Stimulated activated CD8-positive, alpha-beta memory T cell treated with anti-CD3 and anti-CD28 coated beads, Interleukin-4, amount 100 ng/mL, for 1 hour (primary cell): ENCODE measurements at places on chromosomes 12 and 14.

GRCh38 chr12:51846911-51847642, 1.4 kb downstream of the FIGNL2 start:
- no peak for DNase-seq

DNA sequence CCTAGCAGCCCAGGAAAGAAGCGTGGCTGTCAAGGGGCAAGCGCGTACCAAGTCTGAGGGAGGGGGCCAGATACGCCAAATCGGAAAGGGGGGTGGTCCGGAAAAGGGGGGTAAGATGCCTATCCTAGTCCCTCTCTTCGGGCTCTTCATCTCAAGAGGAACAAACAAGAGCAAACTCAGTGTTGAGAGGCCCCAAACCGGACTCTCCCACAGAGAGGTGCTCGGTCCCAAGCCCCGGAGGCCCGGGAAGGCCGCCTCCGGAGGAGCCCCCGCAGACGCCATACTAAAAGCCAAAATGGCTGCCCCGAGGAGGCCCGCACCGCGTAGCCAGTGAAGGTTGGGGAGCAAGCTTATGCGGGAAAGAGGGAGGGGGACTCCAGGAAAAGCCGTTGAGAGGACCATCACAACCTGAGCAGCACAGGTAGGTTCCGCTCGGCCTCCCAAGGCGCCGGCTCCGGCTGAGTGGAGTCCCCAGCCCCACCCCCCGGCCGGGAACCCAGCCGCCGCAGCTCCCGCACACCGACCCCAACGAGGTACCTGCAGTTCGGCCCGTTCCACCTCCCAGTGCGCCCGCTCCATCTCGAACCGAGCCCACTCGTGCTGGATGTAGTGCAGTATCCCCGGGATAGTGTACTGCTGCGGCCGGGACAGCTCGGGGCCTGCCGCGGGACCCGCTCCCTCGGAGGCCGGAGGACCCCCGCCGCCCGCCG, at the start of gene AP4S1:
TSS of gene AP4S1 (plus strand) at position 283 of the 710 bp plus-strand sequence. CDS start 40,548 bp downstream, outside the sequence.
- DNase-seq: no peak

- no peak for DNase-seq
Observed at GRCh38 chr14:28102001-28102400, 664.6 kb upstream of the FOXG1 start.

DNA sequence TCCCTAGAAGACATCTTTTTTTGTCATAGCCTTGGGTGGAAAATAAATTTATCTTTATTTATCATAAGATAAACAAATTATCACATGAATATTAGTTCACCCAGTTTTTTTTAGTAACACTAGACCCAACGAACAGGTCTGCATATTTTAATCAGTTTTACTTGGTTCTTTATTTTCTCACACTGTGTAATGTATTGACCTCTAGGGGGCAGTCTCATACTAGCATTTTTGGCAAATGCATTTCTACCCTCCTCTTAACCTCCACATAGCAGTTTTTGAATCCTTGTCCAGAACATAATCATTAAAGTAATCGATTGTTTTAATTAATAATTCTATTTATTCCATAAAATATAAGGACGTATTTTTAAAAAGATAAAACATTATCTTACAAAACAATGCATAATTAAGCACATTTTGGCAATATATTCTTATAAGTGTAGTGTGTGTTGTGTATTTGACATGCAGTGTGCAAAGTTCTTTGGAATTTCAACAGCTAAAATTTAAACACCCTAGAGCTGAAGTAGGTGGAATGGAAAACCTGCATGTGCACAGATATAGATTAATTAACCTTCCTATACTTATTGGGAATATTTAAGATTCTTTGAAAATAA, 31.6 kb upstream of the PTPRQ start:
- no peak for DNase-seq

GRCh38 chr12:88977115-88977514, 375.2 kb downstream of the DUSP6 start:
- no peak for DNase-seq

GRCh38 chr14:99725774-99726537, 41.9 kb downstream of the CYP46A1 start:
- no peak for DNase-seq

DNA sequence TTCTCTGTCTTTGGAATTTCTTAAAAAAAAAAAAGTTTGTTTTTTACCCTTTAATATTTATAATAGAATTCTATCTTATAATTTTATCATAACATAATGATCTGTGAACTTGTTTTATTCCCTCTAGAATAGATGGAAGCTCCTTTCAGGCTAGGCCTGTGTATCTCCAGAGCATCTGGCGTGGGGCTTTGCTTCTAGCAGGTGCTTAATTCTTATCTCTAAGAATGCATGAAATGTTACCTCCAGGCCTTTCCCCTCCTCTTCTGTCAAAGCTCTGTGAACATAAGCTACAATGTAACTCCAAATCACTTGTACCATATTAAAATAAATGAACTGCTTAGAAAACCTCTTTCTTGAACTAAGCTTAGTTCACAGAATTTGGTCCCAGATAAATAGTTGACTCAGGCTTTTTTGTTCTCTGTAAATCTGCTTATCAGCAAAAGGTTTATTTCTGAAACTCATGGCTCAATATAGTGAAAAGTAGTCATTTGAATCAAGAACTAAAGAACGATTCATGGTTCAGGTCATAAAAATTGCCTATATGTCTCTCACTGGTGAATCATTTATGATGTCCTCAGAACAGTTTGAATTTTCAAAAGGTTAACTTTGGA, 407.1 kb downstream of the TRHDE start:
- no peak for DNase-seq

- peak; percentile 33 for DNase-seq
Observed at GRCh38 chr12:118055144-118055557, 5.8 kb downstream of the WSB2 start.

GRCh38 chr12:6292606-6293005, 17.9 kb upstream of the PLEKHG6 start:
- DNase-seq: no peak

DNA sequence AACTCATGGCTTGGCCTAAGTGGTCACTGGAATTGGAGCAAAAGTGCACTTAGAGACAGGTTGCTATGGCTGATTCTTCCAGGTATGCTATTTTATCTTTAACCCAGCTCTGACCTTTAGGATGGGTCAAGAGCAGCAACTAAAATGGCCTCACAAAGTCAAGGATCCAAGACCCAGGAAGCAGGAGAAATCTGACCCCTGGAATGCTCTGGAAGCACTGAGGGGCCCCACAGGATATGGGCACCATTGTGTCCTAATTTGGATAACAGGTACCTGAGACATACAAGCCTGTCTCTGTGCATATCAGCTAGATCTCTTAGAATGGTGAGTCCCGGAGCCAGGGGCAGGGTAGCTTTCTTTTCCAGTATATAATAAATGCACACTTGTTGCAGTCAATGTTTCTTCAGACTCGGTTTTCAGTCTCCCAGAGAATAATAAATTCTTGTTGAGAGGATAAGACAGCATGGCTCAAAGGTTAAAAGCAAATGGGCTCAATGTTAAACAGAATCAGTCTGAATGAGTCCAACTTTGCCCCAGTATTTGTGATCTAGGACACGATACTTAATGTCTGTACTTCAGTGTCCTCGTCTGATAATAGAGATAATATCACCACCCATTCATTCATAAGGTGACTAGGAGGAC, 29.3 kb upstream of the TMCC3 start:
- DNase-seq: no peak

DNA sequence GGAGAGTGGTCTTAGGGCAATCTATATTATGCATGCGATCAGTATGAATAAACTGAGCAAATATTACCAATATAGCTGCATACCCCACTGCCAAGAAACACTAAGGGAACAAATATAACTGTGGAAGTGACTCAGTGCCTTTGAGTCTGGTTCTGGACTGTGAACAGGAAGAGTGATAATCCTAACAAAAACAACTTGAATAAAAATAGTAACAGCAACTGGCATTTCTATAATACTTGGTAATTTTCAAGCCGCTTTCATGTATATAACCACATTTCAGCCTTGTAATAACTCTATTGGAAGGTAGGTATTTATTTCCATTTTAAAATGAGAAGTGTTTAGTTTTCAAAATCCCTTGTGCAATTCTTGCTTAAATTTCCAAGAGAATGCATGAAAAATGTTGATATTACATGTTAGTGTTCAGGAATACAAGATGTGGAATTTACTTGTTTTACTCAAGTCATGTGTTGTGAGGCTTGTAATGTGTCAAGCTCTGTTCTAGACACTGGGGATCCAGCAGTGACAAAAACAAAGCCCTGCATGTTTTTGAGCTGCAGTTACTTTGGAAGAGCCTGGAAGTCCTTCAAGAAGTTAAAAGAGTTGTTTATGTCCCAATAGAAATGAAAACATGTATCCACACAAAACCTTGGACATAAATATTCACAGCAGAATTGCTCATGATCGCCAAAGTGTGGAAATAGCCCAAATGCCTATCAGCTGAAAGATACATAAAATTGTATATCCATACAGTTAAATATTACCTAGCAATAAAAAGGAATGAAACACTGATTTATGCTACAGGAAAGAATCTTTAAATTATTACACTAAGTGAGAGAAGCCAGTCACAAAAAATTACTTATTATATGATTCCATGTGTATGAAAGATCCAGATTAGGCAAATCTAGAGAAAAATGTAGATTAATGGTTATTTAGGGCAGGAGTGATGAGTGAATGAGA, 338.1 kb upstream of the TMEM132C start:
- DNase-seq: no peak

- no peak for DNase-seq
Observed at GRCh38 chr12:22276867-22277266, 57.6 kb downstream of the ST8SIA1 start.

DNA sequence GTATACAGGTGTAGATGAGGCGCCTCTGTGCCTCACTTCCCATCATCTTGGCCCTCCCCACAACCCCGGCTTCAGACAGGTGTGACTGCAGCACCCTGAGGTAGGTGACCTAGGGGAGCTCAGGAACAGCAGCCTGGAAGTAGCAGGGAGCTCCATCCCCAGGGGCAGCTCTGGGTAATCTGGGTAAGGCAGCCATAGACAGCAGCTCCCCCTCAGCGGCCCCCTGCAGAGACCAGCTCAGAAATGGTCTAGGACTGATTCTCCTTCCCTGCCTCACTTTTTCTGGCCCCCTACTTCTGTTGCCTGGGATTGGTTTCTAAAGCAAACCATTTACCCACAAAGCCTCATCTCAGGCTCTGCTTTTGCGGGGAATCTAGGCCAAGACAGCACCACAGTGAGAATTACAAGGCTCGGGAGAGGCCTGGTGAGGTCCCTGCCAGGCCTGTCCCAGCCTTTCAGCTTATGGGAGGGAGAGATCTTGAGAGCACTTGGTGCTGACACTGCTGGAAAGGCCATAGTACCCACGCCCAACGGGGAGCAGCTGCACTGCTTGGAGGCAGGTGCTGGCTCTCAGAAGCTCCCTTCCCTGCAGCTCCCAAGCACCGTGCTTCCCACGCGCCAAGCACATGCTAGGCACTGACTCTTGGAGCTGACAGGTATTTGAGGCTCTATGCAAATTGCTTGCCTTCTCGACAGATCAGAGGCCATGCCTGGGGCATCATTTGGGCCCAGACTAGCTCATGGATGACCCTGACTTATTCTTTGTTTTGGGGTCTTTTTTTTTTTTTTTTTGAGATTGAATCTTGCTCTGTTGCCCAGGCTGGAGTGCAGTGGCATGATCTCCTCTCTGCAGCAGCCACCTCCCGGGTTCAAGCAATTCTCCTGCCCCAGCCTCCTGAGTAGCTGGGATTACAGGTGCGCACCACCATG, 45.1 kb upstream of the TRAF3 start:
- DNase-seq: no peak

GRCh38 chr12:38875586-38876228, 29.7 kb downstream of the CPNE8 start:
- DNase-seq: no peak

- DNase-seq: no peak
Observed at GRCh38 chr12:95959107-95959506, 16.0 kb downstream of the AMDHD1 start.

GRCh38 chr12:99140017-99140720, 495.1 kb downstream of the APAF1 start:
- no peak for DNase-seq

DNA sequence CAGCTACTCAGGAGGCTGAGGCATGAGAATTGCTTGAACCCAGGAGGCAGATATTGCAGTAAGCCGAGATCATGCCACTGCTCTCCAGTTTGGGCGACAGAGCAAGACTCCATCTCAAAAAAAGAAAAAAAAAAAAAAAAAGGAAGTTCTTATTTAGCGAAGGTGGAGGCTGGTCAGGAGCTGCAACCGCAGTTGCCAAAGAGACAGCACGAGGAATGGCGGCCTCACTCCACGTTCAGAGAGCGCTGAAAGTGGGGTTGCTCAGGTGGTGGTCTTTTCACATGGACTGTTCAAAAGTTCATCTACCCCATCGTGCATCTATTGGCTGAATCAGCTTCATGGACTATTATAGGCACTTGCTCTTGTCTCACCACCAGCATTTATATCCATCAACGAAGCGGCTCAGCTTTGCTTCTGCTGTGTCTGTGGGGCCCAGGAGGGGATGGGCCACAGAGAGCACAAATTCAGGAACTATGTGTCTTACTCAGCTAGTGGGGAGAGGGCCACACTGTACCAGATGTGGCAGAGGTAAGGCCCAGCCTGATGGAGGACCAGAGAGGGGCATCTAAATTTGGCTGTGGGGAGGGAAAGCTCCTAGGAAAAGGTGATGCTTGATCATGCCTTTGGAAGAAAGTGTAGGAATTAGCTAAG, 27.3 kb downstream of the SLC25A47 start:
- DNase-seq: no peak

- no peak for DNase-seq
Observed at GRCh38 chr14:72880820-72881219, 13.1 kb downstream of the DPF3 start.
